Liver (tissue), 10 donors: ENCODE measurements at places on chromosomes 7 and 10. TPM values are rescaled to one million over a fixed set of nuclear protein-coding genes. Genes with fewer than 3 reads are reported as not detected.

DNA sequence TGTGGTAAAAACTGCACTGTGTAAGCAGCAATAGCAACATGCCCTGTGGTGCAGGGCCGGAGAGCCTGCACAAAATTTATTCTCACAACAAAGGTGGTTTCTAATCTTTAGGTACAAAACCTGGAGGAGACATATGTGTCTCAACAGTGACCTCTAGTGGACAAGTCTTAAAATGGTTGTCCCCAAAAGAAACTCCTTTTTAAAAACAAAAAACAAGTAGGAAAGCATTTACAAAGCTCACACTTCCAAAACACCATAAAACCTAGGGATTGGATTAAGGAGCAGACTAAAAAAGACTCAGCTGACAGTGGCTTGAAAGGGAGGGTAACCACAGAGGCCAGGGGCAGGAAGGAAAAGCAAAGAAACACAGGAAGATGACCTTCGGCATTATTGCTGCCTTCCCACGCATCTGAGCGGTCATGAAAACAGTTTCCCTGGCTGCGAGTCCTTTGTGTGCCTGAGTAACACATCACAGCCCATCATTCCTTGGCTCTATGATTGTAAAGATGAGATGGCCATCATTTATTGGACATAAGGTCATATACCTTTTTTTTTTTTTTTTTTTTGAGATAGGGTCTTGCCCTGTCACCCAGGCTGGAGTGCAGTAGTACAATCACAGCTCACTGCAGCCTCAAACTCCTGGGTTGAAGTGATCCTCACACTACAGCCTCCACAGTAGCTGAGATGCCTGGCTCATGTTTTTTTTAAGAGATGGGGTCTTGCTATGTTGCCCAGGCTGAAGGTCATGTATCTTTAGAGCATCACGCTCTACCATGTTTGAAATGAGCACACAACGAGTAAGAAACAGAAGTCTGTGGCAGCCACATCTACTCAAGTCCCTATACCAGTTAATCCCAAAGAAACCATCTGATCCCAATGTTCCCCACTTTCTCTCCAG lies 39.5 kb downstream of the RSU1 start:
- no peaks in the 10 kb centered on the region for H3K36me3 ChIP-seq
- no peak for DNase-seq
- H3K4me3 ChIP-seq: peak overlapping the region; percentile 12
- H3K4me1 ChIP-seq: no peaks in the 10 kb centered on the region
- no peaks in the 10 kb centered on the region for H3K27me3 ChIP-seq

ZNF425 gene
- total RNA-seq: 0.84 TPM

GRCh38 chr7:101677797-101678479 lies 48.8 kb upstream of the MYL10 start:
- no peak for DNase-seq
- no peak overlapping the region for H3K4me3 ChIP-seq
- H3K27ac ChIP-seq: no peak overlapping the region
- H3K36me3 ChIP-seq: no peaks in the 10 kb centered on the region
- no peaks in the 10 kb centered on the region for H3K4me1 ChIP-seq
- no peaks in the 10 kb centered on the region for H3K27me3 ChIP-seq

DNA sequence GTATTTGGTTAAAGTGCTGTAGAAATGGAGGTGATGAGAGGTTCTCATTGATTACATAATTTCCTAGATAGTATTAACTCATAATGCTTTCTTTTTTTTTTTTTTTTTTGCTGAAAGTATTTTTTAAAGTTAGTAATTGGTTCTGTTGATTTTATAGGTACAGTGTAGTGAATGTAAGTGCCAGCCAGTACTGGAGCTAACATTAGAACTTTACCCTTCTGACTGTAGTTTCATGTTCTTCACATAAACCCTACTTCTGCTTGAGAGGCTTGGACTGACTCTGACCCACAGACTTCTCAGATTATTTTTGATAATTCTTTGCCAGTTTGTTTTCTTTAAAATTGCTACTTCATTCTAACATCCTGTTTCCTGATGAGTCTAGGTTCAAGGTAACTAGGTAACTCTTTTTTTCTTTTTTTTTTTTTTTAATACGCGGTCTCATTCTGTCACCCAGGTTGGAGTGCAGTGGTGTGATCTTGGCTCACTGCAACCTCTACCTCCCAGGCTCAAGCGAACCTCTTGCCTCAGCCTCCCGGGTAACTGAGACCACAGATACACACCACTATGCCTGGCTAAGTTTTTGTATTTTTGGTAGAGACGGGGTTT lies 92.2 kb upstream of the OIT3 start:
- no peak overlapping the region for H3K27ac ChIP-seq
- no peak for DNase-seq
- no peaks in the 10 kb centered on the region for H3K27me3 ChIP-seq

GRCh38 chr7:45233249-45233775 lies 75.7 kb downstream of the RAMP3 start:
- H3K27me3 ChIP-seq: no peaks in the 10 kb centered on the region
- no peaks in the 10 kb centered on the region for H3K4me1 ChIP-seq
- no peak overlapping the region for H3K4me3 ChIP-seq
- no peaks in the 10 kb centered on the region for H3K36me3 ChIP-seq
- DNase-seq: no peak

DNA sequence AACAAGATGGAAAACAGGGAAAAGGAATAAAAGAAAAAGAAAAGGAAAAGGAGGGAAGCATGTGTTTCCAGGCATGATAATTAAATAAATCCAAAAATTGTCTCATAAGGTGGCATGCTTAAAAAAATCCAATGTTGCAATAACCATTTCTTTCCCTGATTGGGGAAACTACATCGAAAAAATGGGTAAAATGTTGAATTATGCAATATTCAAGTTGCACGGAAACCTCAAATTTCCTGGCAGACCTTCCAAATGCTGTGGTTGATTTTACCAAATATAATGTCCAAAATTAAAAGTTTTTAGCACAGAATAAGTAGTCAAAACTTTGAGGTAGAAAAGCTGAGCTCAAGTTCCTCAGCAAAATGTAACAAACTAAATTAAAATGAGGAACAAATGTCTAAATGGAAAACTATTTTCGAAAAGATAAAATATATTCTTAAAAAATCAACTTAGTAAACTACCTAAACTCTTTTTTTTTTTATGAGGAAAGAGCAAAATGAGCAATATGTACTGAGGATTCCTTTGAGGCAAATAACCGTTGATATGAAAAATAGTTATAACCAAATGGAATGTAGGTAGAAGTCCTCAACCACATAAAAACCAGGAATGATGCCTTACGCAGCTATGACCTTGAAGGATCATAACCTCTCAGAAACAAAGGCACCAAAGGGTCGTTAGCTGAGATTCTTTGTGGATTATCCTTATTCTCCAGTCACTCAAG lies 52.6 kb downstream of the MACC1 start:
- no peak overlapping the region for H3K4me3 ChIP-seq
- no peaks in the 10 kb centered on the region for H3K36me3 ChIP-seq
- H3K27ac ChIP-seq: no peak overlapping the region
- no peaks in the 10 kb centered on the region for H3K27me3 ChIP-seq

- H3K4me3 ChIP-seq: no peak overlapping the region
- DNase-seq: no peak
- H3K4me1 ChIP-seq: no peaks in the 10 kb centered on the region
- no peak overlapping the region for H3K27ac ChIP-seq
- no peaks in the 10 kb centered on the region for H3K36me3 ChIP-seq
These were observed 12.3 kb downstream of the DDIT4 start for GRCh38 chr10:72285972-72286521.

- no peak overlapping the region for H3K4me3 ChIP-seq
- H3K4me1 ChIP-seq: peaks cover 2% of the 10 kb centered on the region
- no peak overlapping the region for H3K27ac ChIP-seq
These were observed 45.2 kb downstream of the PARP12 start for GRCh38 chr7:140017543-140017942.

GRCh38 chr10:80659289-80659688 lies 121.6 kb downstream of the SH2D4B start:
- DNase-seq: no peak
- peaks cover 6% of the 10 kb centered on the region for H3K4me1 ChIP-seq
- peaks cover 3% of the 10 kb centered on the region for H3K27me3 ChIP-seq

GRCh38 chr10:85976267-85976793 lies 390.3 kb downstream of the GRID1 start:
- H3K4me1 ChIP-seq: no peaks in the 10 kb centered on the region
- no peak overlapping the region for H3K27ac ChIP-seq

GRCh38 chr7:37344886-37345579 lies 103.6 kb downstream of the ELMO1 start:
- H3K4me1 ChIP-seq: no peaks in the 10 kb centered on the region
- H3K27me3 ChIP-seq: no peaks in the 10 kb centered on the region
- DNase-seq: no peak
- H3K4me3 ChIP-seq: no peak overlapping the region

DNA sequence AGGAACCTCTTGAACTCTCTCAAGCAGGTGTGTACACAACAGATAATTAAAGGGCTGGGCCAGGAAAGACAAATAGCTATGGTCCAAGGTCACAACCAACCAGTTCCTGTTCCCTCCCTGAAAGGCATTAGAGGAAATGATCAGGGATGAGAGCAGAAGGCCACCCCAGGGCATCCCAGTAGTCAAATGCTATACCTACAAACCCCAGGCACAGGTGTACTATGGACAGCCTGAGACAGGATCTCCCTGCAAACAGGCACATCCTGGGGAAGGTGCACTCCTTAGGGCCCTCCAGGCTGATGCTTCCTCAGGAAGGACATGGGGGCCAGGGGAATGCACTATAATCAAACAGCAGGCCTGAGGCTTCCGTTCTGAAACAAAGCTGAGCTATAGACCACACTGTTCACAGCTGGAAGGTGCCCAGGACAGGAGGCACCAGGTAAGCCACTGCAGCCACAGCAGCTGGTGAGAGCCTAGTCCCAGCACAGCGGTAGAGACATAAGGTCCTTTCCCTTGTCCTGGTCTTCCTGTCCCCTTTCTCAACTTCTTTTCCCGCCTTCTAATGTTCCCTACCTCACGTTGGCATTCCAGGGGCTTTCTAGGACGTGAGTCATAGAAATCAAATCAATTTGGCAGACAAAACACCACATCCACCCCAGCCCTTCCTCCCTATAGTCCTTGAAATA lies 13.3 kb downstream of the PARP12 start:
- H3K36me3 ChIP-seq: no peaks in the 10 kb centered on the region
- no peak overlapping the region for H3K4me3 ChIP-seq
- H3K4me1 ChIP-seq: peaks cover 26% of the 10 kb centered on the region
- no peak for DNase-seq
- H3K27me3 ChIP-seq: no peaks in the 10 kb centered on the region
- peak overlapping the region; percentile 11 for H3K27ac ChIP-seq

VGF gene
- total RNA-seq: not detected

- H3K27ac ChIP-seq: peak overlapping the region; percentile 41
- DNase-seq: no peak
- no peaks in the 10 kb centered on the region for H3K27me3 ChIP-seq
- no peak overlapping the region for H3K4me3 ChIP-seq
- peaks cover 15% of the 10 kb centered on the region for H3K36me3 ChIP-seq
- no peaks in the 10 kb centered on the region for H3K4me1 ChIP-seq
These were observed 151.8 kb upstream of the RHEB start for GRCh38 chr7:151671514-151671913.

SAMD9 gene
- 3.3 TPM for total RNA-seq

GNAT3 gene
- total RNA-seq: not detected

KAZALD1 gene
- 1.2 TPM for total RNA-seq

GRCh38 chr7:30556840-30557239 lies 37.8 kb upstream of the GARS1 start:
- no peak overlapping the region for H3K27ac ChIP-seq
- no peaks in the 10 kb centered on the region for H3K36me3 ChIP-seq
- no peaks in the 10 kb centered on the region for H3K4me1 ChIP-seq
- DNase-seq: no peak
- no peak overlapping the region for H3K4me3 ChIP-seq
- no peaks in the 10 kb centered on the region for H3K27me3 ChIP-seq

DNA sequence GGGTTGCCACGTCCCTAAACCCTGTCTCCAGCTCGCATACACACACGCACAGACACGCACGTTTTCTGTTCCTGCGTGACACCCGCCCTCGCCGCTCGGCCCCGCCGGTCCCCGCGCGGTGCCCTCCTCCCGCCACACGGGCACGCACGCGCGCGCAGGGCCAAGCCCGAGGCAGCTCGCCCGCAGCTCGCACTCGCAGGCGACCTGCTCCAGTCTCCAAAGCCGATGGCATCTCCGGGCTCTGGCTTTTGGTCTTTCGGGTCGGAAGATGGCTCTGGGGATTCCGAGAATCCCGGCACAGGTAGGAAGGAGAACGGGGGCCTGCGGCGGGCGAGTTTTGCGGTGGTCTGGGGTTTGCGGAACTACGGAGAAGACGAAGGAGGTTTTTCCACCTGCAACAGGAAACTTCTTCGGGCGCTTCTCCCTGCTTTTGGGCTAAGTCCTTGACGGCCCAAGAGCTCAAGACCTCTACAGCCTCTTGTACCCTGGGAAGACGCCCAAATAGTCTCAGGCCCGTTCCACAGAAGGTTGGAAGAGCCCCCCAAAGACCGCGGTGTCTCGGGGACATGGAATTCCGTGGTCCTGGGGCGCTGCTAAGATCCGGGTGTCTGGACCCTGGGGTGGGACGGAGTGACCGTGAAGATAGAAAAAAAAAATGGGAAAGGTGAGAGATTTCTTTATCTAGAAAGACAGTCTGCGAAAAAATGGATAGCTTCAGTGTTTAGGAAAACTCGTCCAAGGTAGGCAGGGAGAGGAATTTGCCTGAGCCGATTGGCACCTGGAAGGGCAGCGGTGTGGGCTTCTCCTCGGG lies at the start of gene GAD2:
GAD2 (plus strand) TSS at position 190 of the 811 bp plus-strand sequence; CDS start at position 226, 36 bp downstream.
- no peak for DNase-seq
- peaks cover 43% of the 10 kb centered on the region for H3K27me3 ChIP-seq
- H3K4me1 ChIP-seq: peaks cover 32% of the 10 kb centered on the region

- no peak overlapping the region for H3K4me3 ChIP-seq
- no peaks in the 10 kb centered on the region for H3K4me1 ChIP-seq
- no peaks in the 10 kb centered on the region for H3K36me3 ChIP-seq
- H3K27me3 ChIP-seq: peaks cover 7% of the 10 kb centered on the region
- DNase-seq: no peak
These were observed 5.0 kb downstream of the CHAT start for GRCh38 chr10:49618821-49619220.

ATOH7 gene
- not detected for total RNA-seq

DNA sequence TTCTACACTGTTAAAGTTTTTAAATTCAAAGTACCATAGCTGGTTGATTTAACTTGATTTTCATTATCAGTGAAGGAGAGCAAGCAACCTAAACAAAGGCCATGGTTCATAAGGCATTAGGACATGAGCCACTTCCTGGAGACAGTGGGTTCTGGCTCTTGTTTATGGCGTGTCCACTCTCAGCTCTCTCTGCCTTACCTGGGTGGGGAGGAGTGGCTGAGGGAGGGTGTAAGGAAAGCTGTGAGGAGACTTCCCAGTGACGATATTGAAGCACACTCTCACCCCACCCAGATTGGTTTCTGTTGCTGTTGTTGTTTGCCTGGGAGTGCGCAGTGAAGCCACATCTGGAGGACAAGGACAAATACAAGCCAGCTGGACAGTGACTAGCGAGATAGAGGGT lies 365.3 kb upstream of the FZD8 start:
- no peaks in the 10 kb centered on the region for H3K4me1 ChIP-seq
- H3K4me3 ChIP-seq: no peak overlapping the region
- no peak for DNase-seq

AQP1 gene
- 27.9 TPM for total RNA-seq

GRCh38 chr7:92075455-92076158 lies 58.7 kb downstream of the CYP51A1 start:
- H3K27ac ChIP-seq: no peak overlapping the region
- H3K27me3 ChIP-seq: no peaks in the 10 kb centered on the region
- peaks cover 2% of the 10 kb centered on the region for H3K36me3 ChIP-seq

- DNase-seq: no peak
- H3K27me3 ChIP-seq: no peaks in the 10 kb centered on the region
- H3K36me3 ChIP-seq: no peaks in the 10 kb centered on the region
- no peak overlapping the region for H3K4me3 ChIP-seq
These were observed 592.5 kb downstream of the ARL4A start for GRCh38 chr7:13279854-13280435.

ADGRA1 gene
- total RNA-seq: 0.08 TPM

GRCh38 chr7:15870347-15870746 lies 183.9 kb upstream of the MEOX2 start:
- H3K27ac ChIP-seq: no peak overlapping the region
- H3K4me3 ChIP-seq: no peak overlapping the region
- DNase-seq: no peak
- H3K36me3 ChIP-seq: no peaks in the 10 kb centered on the region
- H3K4me1 ChIP-seq: no peaks in the 10 kb centered on the region
